ENCODE measurements at places on chromosomes 16 and 17.

GRCh38 chr16:47984669-47985068, 171.1 kb downstream of the ABCC12 start:
- DNase-seq = no peak

GRCh38 chr17:82480318-82480717, 21.8 kb downstream of the NARF start:
- no peak for DNase-seq

DNA sequence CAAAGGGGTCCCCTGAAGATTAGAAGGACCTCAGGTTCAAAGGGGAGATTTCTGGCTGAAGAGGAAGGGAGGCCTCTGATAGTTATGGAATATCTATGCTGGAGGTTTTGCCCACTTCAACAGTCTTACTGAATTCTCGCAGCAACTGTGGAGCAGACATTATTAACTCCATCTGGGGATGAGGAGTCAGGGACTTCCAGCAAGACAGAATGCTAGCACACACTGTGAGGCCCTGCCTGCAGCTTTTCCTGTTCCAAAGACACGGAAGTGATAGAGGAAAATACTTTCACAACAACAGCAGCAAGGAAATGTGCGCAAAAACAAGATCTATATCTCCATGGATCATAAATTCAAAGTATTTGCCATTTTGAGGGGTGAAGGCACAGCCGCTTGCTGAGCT, 72.8 kb downstream of the RPH3AL start:
- no peak for DNase-seq

GRCh38 chr17:67110619-67111018, 66.3 kb downstream of the CACNG1 start:
- DNase-seq = no peak

DNA sequence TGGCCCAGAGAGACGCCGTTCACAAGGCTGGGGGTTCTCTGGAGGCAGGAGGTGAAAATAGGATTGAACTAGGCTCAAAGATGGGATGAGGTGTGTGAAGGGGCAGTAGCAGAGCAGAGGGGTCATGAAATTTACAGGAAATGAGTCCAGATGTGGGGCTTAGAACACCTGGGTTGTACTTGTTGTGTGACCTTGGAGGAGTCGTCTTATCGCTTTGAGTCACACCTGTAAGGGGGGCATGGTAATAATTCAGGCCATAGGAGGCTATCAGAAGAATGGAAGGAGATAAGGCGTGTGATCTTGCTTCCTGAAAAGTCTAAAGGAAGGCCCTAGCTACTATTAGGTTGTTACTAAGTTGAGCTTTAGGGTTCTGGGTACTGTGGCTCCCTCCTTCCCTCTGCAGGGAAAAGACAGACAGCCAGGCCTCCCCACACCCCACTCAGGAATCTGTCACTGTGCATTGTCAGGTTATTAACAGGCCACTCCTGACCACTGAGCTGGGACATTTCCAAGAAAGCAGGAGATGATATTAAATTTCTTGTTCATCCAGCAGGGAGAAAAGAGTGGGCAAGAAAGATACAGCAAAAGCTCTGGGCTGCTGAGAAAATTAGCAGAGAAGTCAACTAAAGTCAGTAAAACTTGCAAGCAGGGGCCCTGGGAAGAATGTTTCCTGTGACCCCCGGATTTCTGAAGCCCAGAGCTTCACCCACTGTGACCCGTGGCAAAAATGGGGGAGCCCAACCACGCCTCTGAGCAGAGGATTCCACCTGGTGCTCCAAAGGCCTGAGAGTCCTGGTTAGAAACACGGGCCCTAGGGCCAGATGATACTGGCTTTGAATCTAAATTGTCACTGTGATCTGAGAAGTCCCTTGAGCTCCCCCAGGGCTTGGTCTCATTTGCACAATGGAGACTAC, 6.0 kb upstream of the CDC42EP4 start:
- no peak for DNase-seq

- DNase-seq = no peak
Measured at GRCh38 chr16:20844588-20844987, 38.3 kb downstream of the REXO5 start.

DNA sequence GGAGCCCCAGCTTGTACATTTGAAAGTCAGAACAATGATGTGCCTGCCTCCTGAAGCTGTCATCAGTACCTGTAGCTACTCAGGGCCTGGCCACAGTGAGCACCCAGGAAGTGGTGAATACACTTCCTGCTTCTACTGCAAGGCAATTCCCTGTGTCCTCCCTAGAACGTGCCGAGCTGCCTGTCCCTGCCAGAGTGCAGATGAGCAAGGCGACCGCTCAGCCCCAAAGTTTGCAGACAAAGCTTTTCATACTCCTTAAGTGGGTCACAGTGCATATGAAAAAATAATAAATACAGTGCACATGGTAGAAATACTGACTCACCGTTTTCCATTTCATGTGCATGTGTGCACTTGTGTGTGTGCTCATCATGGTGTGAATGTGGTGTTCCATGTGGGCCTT, 77.3 kb downstream of the MPRIP start:
- no peak for DNase-seq

GRCh38 chr17:12744298-12744697, 45.0 kb upstream of the ARHGAP44 start:
- no peak for DNase-seq

- DNase-seq = no peak
Measured at GRCh38 chr16:78431004-78431670, 331.7 kb downstream of the WWOX start.

DNA sequence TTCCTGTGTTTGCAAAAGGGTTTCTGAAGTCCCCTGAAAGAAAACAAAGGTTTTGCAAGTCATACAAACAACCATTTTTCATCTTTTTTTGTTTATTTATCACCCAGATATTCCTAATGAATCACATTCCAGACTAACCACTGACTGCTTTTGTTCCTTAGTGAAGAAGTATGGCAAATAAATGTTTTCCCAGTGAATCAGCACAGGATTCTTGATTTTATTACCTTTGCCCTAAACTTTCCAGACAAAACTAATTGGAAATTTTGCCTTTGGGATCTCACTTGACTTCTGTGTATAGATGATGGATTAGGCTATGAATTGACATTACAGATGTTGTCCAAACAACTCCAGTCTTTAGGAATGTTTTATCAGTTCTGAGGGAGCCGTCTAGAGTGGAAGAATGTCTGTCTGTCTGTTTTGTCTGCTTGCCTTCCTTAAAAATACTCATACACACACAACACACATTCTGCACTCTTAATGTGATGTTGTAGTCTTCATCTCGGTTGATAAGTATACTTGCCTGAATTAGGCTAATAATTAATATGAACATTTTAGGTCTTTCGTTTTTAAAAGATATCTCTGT, 48.9 kb downstream of the VMP1 start:
- DNase-seq = peak; percentile 82

GRCh38 chr17:70375813-70376770, 206.8 kb downstream of the KCNJ2 start:
- no peak for DNase-seq

GRCh38 chr17:72164158-72164739, 43.4 kb downstream of the SOX9 start:
- DNase-seq = no peak

DNA sequence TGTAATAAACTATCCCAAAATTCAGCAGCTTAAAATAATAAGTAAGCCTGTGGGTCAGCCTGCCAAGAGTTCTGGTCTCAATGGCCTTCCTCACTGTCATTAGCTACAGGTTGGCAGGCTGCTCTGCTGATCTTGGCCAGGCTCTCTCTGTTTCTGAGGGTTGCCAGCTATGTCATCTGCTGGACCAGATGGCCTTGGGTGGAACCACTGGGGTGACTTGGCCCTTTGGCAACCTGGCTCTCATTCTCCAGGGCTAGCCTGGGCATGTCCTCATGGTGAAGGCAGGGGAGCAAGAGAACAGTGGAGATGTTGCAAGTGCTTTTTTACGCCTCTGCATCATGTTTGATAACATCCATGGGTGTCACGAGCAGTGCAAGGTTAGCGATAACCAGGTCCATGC, 13.9 kb downstream of the ITGAM start:
- DNase-seq = no peak

- DNase-seq = no peak
Measured at GRCh38 chr17:60601447-60602384, 1.7 kb downstream of the PPM1D start.
